Stomach (tissue), 19 donors: ENCODE measurements at places on chromosomes 11 and 22.

DNA sequence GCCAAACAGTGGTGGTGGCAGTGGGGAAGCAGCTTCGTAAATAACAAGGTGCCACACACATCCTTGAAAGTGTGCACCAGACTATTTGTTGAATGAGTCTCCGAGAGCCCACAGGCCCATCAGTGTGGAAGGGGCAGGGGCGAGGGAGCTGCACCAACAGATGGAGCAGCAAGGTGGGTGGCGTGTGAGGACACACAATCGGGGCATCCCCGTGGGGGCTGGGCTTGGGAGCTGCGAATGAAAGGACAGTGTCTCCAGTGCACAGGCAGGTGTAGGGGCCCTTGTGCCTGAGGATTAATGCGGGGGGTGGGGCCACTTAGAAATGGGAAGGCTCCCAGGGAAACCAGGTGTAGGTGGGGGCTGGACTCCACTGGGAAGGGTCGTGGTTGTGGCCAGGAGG is 2.8 kb downstream of the NRXN2 start:
- DNase-seq: no peak

DNA sequence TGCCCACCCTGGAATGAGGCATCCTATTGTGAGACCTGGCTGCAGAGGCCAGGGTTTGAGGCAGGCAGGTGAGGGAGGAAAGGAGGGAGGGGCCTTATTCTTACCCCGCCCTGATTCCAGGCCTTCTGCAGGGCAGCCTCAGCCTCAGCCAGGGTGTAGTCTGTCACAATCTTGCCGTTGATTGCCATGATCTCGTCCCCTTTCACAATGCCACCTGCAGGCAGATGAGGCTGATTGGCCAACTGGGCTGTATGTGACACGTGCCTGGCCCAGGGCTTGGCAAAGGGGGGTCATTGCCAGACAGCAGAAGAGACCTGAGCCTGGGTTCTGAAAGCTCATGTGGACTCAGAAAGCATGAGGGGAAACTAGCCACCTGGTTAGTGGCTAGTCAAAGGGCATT is 21.4 kb upstream of the ABCC8 start:
- DNase-seq: peak; percentile 16

- no peak for DNase-seq
Observed at GRCh38 chr11:114170226-114170625, 110.7 kb downstream of the ZBTB16 start.

- no peak for DNase-seq
Observed at GRCh38 chr11:13284776-13285588, 7.4 kb downstream of the BMAL1 start.

- no peak for DNase-seq
Observed at GRCh38 chr22:46985507-46985882, 223.0 kb downstream of the TBC1D22A start.

DNA sequence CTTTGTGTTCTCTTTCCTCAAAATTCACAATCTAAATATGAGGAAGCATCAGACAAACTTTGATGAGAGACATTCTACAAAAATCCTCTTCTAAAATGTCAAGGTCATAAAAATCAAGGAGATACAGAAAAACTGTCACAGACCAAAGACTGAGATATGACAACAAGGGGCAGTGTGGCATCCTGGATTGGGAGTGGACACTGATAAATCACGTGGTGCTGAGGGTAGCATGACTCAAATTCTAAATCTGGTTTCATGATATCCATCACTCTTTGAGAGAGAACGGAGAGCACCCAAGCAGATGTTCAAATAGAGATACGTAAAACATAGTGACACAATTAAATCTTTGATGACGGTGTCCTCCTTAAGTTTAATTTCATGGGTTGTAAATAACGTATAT is 13.0 kb upstream of the CARD18 start:
- no peak for DNase-seq

GRCh38 chr11:35145271-35145670 is 6.3 kb downstream of the CD44 start:
- DNase-seq: peak; percentile 50

DNA sequence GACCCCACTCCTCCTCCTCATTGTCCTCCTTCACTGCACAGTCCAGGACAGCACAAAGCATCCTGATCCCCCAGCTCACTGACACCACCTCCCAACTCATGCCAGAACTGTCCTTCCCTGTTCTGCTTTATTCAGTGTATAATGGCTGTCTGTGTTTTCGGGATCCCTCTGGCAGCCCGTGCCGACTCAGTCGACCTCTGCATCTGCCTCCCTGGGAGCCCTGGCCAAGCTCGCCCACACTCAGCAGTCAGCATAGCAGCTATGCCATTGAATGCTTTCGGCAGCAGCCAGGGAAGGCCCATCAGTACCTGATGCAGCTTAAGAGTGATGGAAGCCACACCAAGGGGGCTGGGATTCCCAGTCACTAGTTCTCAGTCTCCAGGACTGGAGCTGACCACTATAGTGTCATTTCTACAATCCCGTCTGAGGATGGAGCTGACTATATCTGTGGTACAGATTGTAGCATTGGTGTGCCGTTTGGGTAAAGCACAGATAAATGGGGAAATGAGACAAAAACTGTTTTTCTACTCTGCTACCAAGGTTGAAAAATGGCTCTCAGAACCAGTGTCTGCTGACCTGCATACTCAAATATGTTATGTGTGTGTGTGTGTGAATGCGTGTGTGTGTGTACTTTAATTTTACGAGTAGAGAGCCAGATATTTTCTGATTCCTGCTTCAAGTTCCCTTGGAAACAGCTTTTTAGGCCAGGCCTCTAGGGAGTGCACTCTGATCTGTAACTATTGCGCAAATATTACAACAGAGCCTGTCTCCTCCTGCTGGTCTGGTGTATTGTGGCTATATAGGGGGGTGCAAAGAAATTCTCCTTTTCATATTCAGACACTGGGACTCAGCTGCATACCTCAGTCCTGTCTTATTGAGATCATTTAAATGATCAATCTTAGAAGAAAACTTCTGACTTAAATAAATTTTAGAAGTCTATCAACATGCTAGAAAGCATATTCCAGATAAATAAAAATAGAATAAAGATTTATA is 78.8 kb upstream of the TOP3B start:
- DNase-seq: peak; percentile 80
